ENCODE measurements at places on chromosomes 16 and 17.

DNA sequence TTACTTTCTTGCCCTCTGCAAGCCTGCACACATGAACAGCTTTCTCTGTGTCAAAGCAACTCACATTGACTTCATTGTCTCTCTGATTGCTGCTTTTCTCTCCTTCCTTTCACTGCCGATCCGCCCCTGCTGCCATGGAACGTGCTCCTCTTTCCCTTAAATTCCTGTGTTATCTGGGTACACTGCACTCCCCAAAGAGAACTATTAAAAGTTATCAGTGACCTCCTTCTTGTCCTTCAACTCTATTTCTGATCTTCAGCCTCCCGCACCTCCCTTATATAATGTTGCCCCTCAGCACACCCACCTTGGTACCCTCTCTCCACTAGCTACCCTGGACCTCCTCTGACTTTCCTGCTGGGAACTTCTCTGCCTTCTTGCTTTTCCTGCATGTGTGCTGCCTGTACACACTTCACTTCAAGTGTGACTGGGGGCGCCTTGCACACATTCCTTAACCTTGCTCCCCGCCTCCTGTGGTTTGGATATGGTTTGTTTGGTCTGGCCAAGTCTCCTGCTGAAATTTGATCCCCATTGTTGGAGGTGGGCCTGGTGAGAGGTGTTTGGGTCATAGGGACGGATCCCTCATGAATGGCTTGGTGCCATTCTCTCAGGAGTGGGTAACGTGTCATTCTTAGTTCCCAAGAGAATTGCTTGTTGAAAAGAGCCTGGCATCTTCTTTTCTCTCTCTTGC, 26.7 kb upstream of the PMP22 start:
- no peak for DNase-seq

- DNase-seq: no peak
These were observed 14.6 kb downstream of the SRCIN1 start for GRCh38 chr17:38590988-38591758.

DNA sequence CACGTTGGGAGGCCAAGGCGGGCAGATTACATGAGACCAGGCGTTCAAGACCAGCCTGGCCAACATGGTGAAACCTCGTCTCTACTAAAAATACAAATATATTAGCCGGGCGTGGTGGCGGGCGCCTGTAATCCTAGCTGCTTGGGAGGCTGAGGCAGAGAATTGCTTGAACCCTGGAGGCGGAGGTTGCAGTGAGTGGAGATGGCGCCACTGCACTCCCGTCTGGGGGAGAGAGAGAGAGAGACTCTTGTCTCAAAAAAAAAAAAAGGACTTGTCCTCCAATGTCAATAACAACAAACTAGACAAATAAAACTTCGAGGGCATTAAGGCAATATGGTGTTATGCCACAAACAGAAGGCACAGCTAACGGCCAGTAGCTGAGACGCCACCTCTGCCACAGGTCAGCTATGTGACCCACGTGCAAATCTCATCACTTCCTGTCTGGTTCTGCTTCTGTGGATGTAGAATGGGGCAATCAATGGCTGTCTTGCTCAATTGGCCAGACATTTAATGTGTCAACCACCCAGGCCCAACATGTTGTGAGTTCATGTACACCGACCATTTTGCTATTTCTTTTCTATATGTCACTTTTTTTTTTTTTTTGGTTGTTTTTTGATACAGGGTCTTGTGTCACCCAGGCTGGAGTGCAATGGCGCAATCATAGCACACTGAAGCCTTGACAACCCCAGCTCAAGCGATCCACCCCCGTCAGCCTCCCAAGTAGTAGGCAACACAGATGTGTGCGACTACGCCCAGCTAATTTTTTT, 834 bp upstream of the TXNDC11 start:
- DNase-seq: no peak

- no peak for DNase-seq
These were observed 30.3 kb downstream of the CHD9NB start for GRCh38 chr16:53022374-53022773.

DNA sequence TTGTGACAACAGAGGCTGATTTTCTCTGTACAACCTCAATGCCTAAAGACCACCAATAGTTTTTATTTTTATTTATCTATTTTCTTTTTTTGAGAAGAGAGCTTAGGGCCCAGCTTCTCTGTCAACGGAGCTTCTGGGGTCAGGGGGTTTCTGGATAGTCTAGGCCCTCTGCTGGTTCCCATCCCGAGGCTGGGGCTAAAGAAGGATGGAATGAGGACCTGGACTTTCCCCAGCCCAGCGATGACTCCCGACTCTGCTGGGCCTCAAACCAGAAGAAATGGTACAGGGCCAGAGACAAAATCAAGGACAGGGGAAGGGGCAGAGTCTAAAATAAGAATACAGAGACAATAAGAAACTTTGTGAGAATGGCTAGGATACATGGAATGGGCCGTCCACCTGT, 5.7 kb upstream of the TSPOAP1 start:
- DNase-seq: no peak

- DNase-seq: no peak
These were observed 690 bp downstream of the RPL23 start for GRCh38 chr17:38852771-38853291.

DNA sequence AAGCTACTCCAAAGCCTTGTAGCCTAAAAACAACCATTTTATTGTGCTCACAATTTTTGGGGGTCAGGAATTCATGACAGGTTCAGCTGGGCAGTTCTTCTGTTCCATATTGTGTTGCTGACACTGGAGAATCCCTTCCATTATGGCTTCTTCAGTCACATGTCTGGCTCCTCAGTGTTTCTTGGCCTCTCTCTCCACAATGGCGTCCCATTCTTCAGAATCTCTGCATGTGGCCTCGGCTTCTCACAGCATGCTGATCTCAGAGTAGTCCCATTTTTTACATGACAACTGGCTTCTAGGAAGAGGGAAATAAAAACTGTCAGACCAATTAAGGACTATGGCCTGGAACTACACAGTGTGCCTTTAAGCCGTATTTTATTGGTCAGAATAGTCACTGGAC, 49.7 kb downstream of the NF1 start:
- no peak for DNase-seq

GRCh38 chr16:28025631-28026030, 37.9 kb downstream of the GSG1L start:
- no peak for DNase-seq

- no peak for DNase-seq
These were observed 32.6 kb downstream of the CTCF start for GRCh38 chr16:67594956-67595355.

- DNase-seq: no peak
These were observed 8.5 kb downstream of the TEKT1 start for GRCh38 chr17:6823011-6823442.

GRCh38 chr17:31631766-31632165, 227.3 kb downstream of the COPRS start:
- DNase-seq: peak; percentile 18

- DNase-seq: no peak
These were observed 93.9 kb downstream of the C17orf67 start for GRCh38 chr17:56739776-56740175.

- DNase-seq: no peak
These were observed 90.5 kb downstream of the AATF start for GRCh38 chr17:37039269-37039668.

DNA sequence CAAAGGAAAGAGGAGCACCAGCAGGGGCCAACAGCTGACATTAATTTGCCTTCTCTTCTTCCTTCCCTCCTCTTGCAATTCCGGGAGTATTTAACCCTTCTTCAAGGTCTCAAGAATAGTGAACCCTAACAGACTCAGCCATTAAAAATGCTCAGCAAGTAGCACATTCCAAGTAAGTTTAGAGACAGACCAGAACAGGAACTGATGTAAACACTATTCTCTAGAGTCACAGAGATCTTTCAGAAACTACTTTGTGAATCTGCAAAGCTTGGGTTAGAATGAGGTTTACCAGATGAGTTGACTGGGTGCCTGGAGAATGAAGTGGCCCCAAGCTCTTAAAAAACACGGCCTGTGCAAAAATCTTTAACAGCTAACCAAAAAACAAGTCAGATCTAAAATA, 50.9 kb downstream of the TEX2 start:
- DNase-seq: peak; percentile 66
